Activated CD4-positive, alpha-beta T cell treated with anti-CD3 and anti-CD28 coated beads, Interleukin-2, amount 10 ng/mL, durations not matched to agents 7 days and 5 days (primary cell): ENCODE measurements at places on chromosomes 4 and X. TPM values are rescaled to one million over a fixed set of nuclear protein-coding genes. Genes with fewer than 3 reads are reported as not detected.

KDR gene
- not detected for total RNA-seq

CFP gene
- total RNA-seq = 45.1 TPM

VCX3B gene
- total RNA-seq = not detected

NPY2R gene
- not detected for total RNA-seq

CLNK gene
- total RNA-seq = not detected

GLUD2 gene
- total RNA-seq = 0.32 TPM

GRCh38 chrX:38211891-38212635 lies 8.6 kb downstream of the SRPX start:
- H3K27me3 ChIP-seq = peaks cover 2% of the 10 kb centered on the region
- no peak for DNase-seq
- H3K36me3 ChIP-seq = no peaks in the 10 kb centered on the region
- no peak overlapping the region for H3K27ac ChIP-seq
- H3K4me3 ChIP-seq = no peak overlapping the region
- no peaks in the 10 kb centered on the region for H3K4me1 ChIP-seq

- no peak for DNase-seq
- H3K27ac ChIP-seq = no peak overlapping the region
- H3K27me3 ChIP-seq = no peaks in the 10 kb centered on the region
- H3K36me3 ChIP-seq = no peaks in the 10 kb centered on the region
These were observed 921.9 kb upstream of the DIAPH2 start for GRCh38 chrX:95762716-95763115.

- H3K4me1 ChIP-seq = no peaks in the 10 kb centered on the region
- no peak overlapping the region for H3K27ac ChIP-seq
- H3K4me3 ChIP-seq = no peak overlapping the region
- peaks cover 16% of the 10 kb centered on the region for H3K27me3 ChIP-seq
These were observed 27.3 kb downstream of the C4orf46 start for GRCh38 chr4:158644356-158644755.

DNA sequence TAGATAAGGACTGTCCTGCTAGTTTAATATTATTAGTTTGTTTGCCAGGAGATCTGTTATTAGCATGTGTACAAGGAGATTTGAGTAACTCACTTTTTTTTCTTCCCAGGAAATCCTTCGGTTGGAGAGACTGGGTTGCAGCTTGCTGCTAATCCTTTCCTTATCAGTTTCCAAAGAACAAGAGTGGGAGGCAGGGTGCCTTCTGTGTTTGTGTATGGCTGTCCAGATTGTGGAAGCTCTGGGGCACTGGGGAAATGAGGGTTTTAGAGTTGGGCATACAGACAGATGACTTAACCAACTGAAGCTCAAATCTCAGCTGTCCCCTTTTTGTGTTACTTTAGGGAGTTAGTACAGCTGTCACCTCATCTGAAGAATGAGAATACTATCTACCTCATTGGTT lies 12.6 kb upstream of the SUPT20HL1 start:
- H3K27me3 ChIP-seq = no peaks in the 10 kb centered on the region
- no peak overlapping the region for H3K4me3 ChIP-seq
- DNase-seq = no peak

DNA sequence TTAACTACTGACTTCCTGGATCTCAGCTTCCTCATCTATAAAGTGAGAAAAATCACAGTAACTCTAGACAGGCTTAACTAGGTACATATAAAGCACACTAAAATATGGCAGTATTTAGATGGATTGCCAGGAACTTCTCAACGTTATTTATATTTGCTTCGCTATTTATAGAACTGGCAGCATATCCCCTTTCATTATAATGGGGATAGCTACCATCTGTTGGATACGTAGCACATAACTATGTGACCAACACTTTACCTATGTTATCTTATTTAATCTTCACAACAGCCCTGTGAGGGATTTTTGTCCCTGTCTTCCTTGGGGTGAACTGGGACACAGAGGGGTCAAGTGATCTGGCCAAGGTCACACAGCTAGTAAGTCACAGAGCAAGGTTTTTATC lies 64.6 kb downstream of the ENPEP start:
- H3K4me3 ChIP-seq = no peak overlapping the region
- H3K36me3 ChIP-seq = no peaks in the 10 kb centered on the region
- H3K27me3 ChIP-seq = peaks cover 16% of the 10 kb centered on the region
- H3K27ac ChIP-seq = no peak overlapping the region
- DNase-seq = no peak

GRCh38 chrX:153726286-153727122 lies 1.8 kb downstream of the ABCD1 start:
- H3K36me3 ChIP-seq = peaks cover 28% of the 10 kb centered on the region
- peak overlapping the region; percentile 62 for H3K4me3 ChIP-seq
- peak; percentile 61 for DNase-seq
- H3K27me3 ChIP-seq = no peaks in the 10 kb centered on the region
- peak overlapping the region; percentile 81 for H3K27ac ChIP-seq

- no peak overlapping the region for H3K4me3 ChIP-seq
- no peak overlapping the region for H3K27ac ChIP-seq
- peaks cover 56% of the 10 kb centered on the region for H3K4me1 ChIP-seq
These were observed 7.8 kb downstream of the TIFA start for GRCh38 chr4:112277705-112278448.
